ENCODE measurements at places on chromosomes 3 and 15.

GRCh38 chr3:46875560-46875959, 2.0 kb upstream of the PTH1R start:
- DNase-seq, result no peak

- no peak for DNase-seq
Observed at GRCh38 chr3:171977441-171977840, 61.9 kb upstream of the FNDC3B start.

DNA sequence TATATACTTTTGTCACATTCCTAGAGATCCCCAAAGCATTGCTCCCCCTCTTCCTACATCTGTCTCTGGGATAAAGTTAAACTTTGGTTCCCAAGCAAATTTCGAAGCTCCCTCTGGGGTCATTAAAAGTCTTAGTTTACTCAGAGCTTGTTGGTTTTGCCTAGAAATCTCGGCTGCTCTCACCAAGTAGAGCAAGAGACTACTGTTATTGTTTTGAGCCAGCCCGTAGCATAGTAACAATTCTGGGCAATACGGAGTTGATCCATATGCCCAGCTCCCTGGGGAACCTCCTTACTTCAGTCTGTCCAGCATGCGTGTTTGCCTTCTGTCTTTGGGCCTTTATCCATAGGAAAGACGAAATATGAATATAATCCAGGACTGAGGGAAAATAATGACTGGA, 10.0 kb upstream of the P3H2 start:
- DNase-seq, result no peak

- no peak for DNase-seq
Observed at GRCh38 chr15:67369359-67369998, 114.9 kb downstream of the IQCH start.

- DNase-seq, result no peak
Observed at GRCh38 chr3:54321520-54321919, 199.2 kb downstream of the CACNA2D3 start.

GRCh38 chr3:38374221-38374620, 27.6 kb downstream of the XYLB start:
- DNase-seq, result no peak

DNA sequence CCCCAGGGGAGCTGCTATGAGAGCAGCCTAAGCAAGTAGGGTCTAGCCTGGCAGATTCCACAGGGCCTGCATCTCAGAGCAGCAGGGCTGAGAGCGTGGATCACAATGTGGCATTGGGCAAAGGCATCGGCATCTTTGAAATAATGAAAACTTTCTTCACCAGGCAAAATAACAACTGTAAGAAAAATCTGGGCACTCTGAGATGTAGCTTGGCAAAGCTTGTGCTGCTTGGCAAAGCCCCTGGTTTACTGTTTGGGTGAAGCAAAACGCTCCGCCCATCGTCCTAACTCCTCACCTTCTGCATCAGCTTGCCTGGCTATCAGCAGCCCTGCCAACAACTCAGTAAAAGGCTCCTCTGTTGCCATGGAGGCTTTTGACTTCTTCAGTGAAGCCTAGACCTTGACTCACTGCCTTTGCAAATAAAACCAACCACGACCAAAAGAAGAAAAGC, 212.8 kb upstream of the EIF1B start:
- DNase-seq, result no peak

DNA sequence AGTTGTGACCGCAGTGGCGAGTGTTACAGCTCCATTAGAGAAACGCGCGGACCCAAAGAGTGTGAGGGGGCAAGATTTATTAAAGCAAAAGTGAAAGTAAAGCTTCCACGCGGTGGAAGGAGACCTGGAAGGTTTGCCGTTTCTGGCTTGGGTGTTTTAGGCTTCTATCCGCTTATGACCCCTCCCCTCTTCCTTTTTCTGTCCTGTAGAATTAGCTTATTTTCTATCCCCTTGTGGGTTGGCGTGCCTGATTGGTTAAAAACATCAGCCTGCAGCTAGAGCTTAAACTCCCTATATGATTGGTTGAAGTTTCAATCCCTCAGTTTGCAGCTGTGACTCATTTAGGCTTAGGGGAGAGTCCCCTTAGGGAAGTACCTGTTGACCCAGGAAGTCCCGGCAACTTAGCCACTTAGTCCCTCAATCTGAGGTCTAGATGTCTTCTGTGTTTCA, 39.6 kb downstream of the C3orf38 start:
- DNase-seq, result no peak

- no peak for DNase-seq
Observed at GRCh38 chr3:124200407-124200806, 208.5 kb upstream of the ROPN1 start.

GRCh38 chr3:113552851-113553250, 20.5 kb downstream of the SIDT1 start:
- DNase-seq, result no peak

GRCh38 chr3:100158918-100159330, 44.6 kb upstream of the FILIP1L start:
- no peak for DNase-seq

DNA sequence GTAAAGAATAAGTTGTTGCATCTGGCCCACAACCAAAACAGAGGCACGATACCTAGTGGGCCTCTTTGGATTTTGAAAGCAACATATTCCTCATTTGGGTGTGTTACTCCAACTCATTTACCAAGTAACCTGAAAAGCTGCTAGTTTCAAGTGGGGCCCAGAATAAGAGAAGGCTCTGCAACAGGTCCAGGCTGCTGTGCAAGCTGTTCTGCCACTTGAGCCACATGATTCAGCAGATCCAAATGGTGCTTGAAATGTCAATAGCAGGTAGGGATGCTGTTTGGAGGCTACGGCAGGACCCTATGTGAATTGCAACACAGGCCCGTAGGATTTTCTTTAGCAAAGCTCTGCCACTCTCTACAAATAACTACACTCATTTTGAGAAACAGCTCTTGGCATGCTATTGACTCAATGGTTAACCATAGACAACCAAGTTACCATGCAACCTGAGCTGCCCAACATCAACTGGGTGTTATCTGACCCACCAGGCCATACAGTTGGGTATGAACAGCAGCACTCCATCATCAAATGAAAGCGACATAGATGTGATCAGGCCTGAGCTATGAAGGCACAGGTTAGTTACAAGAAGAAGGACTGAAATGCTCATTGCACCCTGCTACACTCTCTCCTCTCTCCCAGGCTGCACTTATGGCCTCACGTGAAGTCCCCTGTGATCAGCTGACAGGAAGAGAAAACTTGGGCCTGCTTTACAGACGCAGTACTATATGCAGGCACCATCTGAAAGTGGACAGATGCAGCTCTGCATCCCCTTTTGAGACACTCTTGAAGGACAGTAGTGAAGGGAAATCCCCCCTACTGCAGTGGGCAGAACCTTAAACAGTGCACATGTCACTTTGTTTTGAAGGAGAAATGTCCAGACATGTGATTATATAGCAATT, 9.5 kb upstream of the MCF2L2 start:
- DNase-seq, result no peak

GRCh38 chr3:132787616-132788300, 65.5 kb upstream of the NPHP3 start:
- DNase-seq, result no peak
